Right lung (tissue), 10 donors: ENCODE measurements at places on chromosomes 4 and X. TPM values are rescaled to one million over a fixed set of nuclear protein-coding genes. Genes with fewer than 3 reads are reported as not detected.
A peak's percentile ranks its signal among the peaks of the same experiment; 100 is the strongest.

DNA sequence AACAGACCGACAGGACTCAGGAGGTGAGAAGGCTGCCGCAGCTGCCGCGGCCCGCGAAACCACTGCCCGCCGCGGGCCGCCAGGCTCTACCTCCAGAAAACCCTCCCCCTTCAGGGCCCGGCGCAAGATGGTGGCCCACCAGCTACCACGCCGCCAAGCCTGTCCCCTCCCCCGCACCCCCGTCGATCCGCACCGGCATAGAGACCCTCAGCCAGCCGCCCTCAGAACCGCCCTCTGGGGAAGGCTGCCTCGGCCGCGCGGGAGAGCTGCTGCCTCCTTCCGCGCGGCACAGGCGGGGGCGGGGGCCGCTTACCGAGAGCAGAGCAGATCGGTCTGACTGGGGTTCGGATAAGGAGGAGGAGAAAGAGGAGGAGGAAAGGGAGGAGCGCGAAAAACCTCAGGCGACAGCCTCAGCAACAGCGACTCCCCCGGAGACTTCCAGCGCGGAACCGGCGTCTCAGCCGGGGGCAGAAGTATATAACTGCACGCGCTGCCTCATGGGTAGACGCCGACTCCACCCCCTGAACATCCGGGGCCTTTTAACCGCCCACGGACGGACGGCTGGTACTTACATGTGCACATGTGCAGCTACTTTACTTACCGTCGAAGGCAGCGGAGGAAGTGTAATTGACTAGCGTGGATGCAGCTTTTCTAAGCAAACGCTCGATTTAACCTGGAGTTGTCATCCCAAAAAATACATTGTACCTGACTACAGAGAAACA lies at the start of gene ZNF280C:
TSS of gene ZNF280C (minus strand) at position 451 of the 722 bp plus-strand sequence. CDS start 8,450 bp downstream, outside the sequence.
- peak; percentile 84 for DNase-seq

DNA sequence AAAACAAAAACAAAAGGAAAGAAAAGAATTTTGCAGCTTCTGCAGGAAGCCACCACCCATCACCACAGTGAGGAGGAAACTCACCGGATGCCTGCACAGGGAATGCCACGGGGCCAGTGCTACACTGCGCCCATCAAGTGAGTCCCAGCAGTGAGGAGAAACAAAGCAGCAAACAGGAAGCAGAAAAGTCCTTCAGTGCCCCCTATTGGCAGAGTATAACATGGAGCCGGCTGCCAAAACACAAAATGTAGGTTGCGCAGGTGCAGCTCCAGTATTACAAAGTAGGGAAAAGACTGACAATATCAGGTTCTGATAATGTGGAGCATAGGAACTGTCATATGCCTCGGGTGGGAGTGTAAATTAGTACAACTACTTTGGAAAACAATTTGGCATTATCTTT lies 23.3 kb upstream of the SCML2 start:
- no peak for DNase-seq

DNA sequence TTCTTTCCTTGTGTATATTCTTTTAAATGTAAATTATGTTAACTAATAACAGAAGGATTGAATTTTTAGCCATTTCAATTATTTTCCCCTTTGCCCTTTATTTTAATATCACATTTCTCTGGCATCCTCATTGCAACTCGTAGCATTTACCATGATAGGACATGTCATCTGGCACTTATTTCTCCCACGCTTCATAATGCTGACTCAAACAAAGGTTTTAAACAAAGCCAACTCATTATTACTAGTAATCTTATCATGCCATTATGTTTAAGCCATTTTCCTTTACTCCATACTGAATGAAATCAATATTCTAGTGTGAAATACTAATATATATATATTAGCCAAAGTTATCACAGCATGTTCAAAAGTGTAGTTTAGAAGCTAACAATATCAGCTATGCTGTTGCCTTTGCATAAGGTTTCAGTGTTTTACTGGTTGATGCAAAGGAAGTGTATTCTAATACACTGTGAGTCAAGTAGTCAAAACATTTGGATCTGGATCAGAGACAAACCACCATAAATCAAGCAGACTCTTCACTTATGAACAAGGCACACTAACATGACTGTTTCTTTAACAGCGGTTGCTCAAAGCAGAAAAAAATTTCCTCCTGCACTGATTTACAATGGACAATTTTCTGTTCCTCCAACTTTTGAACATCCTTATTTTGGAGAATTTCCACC lies 281.6 kb downstream of the SLC7A11 start:
- DNase-seq, result peak; percentile 17

Gene GPR78
- 0.21 TPM for polyA plus RNA-seq

DNA sequence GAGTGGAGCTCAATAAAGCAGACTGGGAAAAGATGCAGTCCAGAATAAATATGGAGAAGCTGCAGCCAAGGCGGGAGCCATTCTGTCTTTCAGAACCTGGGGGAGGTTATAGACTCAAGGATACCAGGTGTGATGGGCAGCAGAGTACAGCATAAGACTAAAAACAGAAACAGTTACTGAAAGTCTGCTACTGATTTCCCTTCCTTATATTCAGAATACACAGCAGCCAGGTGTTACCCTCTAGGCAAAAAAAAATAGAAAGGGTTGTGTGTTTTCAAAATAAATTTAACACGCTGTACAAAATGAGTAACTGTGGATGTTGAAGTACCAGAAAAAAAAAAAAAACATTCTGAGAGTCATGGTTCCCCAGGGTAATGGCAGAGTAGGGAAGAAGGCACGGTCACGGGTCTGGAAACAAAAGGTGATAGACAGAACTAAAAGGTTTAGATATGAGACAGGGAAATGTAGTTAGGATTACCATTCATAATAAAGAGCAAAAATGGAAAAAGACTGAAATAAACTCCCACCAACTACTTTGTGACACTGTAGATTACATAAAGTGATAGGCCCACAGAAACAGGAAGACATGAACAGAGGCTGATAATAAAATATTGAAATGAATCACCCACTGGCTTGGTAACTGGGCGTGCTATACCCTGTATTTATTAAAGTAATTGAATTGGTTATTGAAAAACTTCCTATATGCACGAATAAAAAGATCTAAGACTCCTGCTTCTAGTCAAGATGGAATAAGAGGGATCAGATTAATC lies 10.8 kb upstream of the HHIP start:
- DNase-seq, result no peak

DNA sequence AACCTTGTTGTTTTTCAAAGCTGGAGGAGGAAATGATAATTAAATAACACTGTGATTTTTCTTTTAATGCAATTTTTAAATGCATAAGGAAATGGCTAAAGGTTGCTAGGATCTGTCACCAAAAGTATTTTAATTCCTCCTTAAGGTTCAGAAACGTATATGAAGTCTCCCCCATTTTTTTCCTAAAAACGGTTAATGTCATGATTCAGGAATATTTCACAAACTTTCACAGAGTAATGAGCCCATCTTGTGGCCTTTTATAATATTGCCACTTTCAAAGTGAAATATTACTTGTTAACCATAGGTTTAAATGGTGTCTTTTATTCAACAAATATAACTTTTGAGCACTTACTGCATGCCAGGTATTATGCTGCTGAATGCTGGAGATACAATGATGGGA lies 99.5 kb upstream of the USP38 start:
- no peak for DNase-seq

Gene MAGEB2
- polyA plus RNA-seq, result not detected
